ENCODE measurements at places on chromosomes 3 and 15.
A peak's percentile ranks its signal among the peaks of the same experiment; 100 is the strongest.

- DNase-seq = no peak
Measured at GRCh38 chr3:60185161-60185560, 1066.1 kb downstream of the FHIT start.

- DNase-seq = no peak
Measured at GRCh38 chr3:138638641-138639040, 30.1 kb downstream of the FAIM start.

GRCh38 chr3:37450561-37450960, 276.2 kb upstream of the LRRFIP2 start:
- DNase-seq = no peak

- DNase-seq = no peak
Measured at GRCh38 chr3:119630880-119631329, 29.5 kb downstream of the POPDC2 start.

DNA sequence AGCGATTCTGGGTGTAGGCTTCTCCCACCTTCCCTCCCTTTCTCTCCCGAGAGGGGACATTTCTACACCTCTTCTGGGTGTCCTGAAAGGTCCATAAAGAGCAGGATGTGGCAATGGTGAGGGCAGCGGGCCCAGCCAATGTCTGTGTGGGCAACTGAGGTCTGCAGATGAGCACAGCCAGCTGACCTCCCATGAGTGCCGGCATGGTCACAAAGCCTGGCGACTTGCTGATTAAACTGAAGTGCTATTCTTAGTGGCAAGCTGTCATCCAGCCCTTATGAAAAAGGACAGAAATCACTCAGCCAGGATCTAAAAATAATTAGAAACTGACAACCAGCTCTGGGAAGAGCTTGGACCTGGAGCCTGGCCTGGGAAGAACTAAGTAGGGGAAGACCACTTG, 124.3 kb upstream of the RGMA start:
- no peak for DNase-seq

GRCh38 chr3:45623846-45624245, 29.3 kb downstream of the LIMD1 start:
- DNase-seq = no peak

DNA sequence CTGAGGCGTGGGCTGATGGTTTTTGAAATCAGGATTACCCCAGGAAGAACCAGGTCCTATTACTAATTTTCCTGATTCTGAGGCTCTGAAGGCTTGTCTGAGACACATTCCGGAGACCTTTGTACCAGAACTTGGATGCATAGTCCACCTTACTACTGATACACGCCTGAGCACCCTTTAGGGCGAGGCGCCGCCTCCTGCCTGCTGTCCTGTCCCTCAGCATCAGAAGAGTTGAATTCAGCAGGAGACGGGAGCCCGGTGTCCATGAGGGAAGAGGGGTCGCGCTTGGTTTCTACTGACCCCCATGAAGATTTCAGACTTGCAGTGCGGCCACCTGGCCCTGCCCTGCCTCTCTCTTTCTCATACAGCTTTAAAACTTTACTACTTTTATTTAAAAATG, 49.9 kb downstream of the KLF13 start:
- DNase-seq = no peak

- peak; percentile 6 for DNase-seq
Measured at GRCh38 chr15:39242345-39242744, 338.5 kb upstream of the THBS1 start.

DNA sequence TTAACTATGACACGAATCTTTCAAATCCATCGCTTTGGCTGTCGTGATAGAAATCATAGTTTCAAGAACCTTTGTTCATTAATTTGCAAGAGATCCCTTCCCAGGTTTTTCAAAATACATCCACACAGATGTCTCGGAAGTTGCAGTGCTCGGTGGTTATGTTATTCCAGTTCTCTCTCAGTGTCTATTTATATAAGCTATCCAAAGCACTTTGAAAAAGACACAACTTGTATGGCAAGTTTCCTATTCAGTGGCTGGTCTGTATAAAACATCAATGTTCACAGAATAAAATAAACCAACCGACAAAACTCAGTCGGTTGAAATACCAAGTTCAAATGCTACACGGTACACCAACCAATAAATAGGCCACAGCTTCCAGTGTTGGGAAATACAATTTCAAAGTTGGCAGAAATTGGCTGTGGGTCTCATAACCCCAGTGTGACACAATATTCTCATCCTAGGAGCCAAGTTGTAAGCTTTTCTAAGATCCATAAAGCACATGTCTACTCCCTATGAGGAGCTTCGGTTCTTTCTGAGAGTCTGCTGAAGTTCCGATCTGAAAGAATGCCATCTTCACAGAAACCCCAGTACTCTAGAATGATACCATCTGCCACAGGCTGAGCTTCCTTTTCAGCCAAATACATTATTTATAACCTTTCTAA, 23.7 kb downstream of the SATB1 start:
- DNase-seq = no peak

DNA sequence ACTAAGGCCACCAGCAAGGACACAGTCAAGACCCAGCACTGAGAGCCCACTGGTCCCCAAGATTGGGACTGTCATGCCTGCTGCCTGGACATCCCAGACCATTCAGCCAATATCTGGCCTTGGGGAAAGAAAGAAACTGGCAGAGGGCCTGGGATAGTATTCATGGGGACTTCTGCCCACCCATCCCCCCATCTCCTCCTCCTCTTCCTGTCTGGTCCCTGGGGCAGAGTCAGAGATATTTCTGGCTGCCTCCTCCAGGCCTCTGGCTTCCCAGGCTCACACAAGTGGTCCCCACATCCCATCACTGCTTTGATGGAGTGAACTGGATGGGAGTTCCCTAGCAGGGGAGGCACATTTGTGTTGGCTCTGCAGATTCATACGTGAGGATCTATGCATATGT, 4.2 kb upstream of the RASL12 start:
- no peak for DNase-seq

GRCh38 chr3:120659285-120659684, 22.8 kb downstream of the HGD start:
- no peak for DNase-seq

GRCh38 chr15:89136818-89137772, 48.8 kb downstream of the ABHD2 start:
- DNase-seq = no peak

DNA sequence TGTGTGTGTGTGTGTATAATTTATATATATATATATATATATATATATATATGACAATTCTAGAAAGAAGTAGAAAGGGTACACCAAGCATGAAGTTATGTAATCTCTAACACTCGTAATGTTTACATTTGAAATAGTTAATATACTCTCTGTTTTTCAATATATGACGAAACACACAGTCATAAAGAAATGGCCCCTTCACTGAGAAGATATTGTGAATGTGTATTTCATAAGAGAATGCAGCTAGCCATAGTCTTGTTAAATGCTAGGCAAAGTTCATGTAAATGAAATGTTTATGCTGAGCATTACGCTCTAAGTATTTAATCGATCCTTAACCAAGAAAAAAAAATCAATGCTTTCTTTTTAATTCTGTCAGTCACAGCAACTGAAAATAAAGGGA, 154.7 kb upstream of the TSPAN3 start:
- no peak for DNase-seq

GRCh38 chr3:197547306-197548011, 8.3 kb downstream of the BDH1 start:
- no peak for DNase-seq
